ENCODE measurements at places on chromosomes 11 and 22.

- no peak for DNase-seq
These were observed 128.5 kb downstream of the CD44 start for GRCh38 chr11:35267504-35267903.

- no peak for DNase-seq
These were observed 143.5 kb upstream of the PLET1 start for GRCh38 chr11:112404112-112404511.

DNA sequence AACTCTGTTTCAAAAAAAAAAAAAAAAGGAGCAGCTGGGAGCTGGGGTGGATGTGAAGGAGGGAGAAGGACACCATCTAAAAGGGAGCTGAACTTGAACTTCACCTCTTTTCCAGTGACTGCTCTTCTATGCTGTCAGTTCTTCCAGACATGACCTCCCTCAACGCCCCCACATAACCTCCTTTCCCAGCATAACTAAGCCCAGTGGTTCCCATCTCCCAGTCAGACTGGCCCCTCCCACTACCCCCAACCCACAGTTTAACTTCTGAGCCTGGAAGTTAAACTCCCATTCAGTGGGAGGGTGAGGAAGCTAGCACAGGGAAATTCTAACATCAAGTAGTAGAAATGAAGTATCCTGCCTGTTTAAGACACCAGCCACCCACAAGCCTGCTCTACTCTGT lies 1.8 kb downstream of the ARHGAP1 start:
- no peak for DNase-seq

DNA sequence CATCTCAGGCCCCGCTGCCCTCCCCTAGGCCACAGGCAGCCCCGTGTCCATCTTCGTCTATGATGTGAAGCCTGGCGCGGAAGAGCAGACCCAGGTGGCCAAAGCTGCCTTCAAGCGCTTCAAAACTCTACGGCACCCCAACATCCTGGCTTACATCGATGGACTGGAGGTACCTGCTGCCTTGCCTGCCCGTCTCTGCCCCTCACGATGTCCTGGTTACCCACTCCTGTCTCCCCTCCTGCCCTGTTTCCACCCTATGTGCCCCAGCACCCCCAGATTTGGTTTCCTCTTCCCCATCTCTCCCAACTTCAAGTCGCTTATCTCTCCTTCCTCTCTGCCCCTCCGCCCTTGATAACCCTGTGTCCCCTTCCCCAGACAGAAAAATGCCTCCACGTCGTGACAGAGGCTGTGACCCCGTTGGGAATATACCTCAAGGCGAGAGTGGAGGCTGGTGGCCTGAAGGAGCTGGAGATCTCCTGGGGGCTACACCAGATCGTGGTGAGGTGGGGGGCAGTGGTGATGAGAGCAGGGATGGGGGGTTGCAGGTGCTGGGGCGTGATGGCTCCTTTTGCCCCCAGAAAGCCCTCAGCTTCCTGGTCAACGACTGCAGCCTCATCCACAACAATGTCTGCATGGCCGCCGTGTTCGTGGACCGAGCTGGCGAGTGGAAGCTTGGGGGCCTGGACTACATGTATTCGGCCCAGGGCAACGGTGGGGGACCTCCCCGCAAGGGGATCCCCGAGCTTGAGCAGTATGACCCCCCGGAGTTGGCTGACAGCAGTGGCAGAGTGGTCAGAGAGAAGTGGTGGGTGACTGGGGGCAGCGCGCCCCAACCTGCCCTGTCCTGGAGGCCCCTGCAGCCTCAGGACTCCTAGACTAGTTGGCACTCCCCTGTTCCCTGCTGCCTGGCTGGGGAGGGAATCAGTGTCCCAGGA lies 930 bp downstream of the SCYL1 start:
- no peak for DNase-seq

GRCh38 chr11:130698174-130698573 lies 218.1 kb downstream of the SNX19 start:
- DNase-seq, result no peak

- no peak for DNase-seq
These were observed 729.8 kb downstream of the FAM181B start for GRCh38 chr11:82003671-82004515.

DNA sequence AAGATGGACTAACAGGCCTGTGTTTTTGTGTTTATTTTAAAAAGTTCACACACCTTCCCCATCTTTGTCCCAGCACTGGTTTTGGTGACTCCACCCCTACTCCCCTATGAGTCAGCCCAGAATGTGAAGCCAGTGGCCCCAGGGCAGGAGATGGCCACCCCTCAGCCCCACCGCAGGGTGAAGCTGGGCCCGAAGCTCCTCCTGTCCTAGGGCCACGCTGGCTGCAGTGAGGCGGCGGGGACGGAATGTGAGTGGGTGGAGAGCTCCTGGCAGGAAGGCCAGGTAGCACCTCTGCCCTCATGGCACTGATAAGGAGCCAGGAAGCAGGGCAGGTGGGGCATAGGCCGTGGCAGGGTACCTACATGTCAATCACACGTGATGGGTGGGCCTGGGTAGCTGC lies 39.9 kb downstream of the SGSM3 start:
- no peak for DNase-seq

DNA sequence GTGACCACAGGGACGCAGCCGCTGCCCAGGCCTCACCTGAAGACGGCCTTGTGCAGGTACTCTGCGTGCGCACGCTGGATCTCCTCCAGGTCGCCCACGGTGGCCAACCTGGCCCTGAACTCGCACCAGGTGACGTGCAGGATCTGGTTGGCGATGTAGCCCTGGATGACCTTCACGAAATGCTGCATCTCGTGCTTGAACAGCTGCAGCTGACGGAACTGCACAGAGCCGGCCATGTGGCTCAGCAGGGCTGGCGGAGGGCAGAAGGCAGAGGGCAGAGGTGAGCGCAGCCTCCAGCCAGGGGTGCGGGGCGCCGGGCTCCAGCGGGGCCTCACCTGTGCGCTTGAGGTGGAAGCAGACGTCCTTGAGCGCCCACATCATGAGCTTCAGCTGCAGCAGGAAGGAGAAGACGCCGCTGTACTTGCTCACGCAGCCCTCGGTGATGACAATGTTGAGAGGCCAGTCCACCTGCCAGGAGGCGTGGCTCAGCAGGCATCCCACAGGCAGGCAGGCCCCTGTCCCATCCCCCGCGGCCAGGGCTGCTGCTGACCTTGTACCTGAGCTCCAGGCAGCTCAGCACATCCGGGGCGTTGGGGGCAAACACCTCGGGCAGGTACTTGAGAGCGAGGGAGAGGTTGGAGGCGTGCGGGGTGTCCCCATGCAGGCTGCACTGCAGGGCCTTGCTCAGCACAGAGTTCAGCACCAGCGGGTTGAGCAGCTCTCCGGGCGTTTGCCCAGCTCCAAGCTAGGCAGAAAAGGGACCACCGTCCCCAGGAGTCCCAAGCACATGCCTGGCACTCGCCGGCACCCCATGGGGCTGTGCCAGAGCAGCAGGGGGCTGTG lies 17.6 kb downstream of the SELENOO start:
- DNase-seq, result no peak

- no peak for DNase-seq
These were observed 18.7 kb downstream of the ZNF74 start for GRCh38 chr22:20412474-20413216.

DNA sequence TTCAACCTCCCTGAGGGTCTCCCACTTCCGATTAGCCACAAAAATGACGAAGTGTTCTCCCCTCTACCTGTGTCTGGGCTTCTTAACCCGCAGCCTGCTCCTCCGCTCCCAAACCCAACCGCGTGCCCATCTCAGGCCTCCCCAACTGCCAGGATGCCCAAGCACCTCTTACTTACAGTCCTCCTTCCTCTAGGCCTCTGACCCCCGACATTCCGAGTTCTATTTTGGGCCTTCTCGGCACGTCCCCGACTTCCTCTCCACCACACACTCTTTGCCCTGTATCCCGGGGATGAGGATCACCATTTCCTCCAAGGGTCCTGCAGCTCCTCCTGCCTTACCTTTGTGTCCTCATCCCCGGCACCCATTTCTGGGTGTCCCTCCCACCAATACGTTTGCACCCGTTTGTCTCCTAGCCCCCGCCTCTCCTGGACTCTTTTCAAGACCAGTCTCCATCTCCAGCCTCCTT lies 388 bp upstream of the MUS81 start:
- DNase-seq, result no peak

- DNase-seq, result no peak
These were observed 38.0 kb downstream of the EIF3F start for GRCh38 chr11:8025123-8025522.

GRCh38 chr11:71518506-71519471 lies 8.3 kb upstream of the KRTAP5-7 start:
- no peak for DNase-seq

GRCh38 chr22:28154861-28155260 lies 235.8 kb upstream of the PITPNB start:
- DNase-seq, result no peak

GRCh38 chr11:125273519-125274000 lies 109.0 kb downstream of the PKNOX2 start:
- DNase-seq, result no peak

DNA sequence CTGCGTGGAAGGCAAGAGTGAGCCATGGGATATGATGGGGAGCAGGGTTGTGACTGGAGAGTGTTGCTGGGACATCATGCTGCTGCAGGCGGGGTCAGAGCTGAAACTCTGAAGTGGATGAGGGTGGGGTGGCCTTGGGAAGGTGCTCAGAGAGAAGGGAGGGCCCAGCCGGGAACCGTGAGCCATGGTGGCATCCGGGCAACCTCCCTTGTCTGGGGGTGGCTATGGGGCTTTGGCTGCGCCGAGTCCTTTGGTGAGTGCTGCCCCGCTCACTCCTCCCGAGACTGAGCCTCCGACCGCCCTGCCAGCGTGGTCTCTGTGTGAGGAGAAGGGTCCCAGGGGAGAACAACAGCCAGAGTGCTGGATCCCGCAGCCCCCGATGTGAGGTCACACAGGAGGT lies 632.0 kb downstream of the BRD1 start:
- DNase-seq, result no peak

GRCh38 chr22:20578192-20578591 lies 70.8 kb downstream of the MED15 start:
- DNase-seq, result no peak

Data from activated CD4-positive, CD25-positive, alpha-beta regulatory T cell treated with anti-CD3 and anti-CD28 coated beads, Interleukin-2, amount 50 U/mL, for 16 hours (primary cell).